Epithelial cell of proximal tubule (primary cell): ENCODE measurements at places on chromosomes 11 and 22.

DNA sequence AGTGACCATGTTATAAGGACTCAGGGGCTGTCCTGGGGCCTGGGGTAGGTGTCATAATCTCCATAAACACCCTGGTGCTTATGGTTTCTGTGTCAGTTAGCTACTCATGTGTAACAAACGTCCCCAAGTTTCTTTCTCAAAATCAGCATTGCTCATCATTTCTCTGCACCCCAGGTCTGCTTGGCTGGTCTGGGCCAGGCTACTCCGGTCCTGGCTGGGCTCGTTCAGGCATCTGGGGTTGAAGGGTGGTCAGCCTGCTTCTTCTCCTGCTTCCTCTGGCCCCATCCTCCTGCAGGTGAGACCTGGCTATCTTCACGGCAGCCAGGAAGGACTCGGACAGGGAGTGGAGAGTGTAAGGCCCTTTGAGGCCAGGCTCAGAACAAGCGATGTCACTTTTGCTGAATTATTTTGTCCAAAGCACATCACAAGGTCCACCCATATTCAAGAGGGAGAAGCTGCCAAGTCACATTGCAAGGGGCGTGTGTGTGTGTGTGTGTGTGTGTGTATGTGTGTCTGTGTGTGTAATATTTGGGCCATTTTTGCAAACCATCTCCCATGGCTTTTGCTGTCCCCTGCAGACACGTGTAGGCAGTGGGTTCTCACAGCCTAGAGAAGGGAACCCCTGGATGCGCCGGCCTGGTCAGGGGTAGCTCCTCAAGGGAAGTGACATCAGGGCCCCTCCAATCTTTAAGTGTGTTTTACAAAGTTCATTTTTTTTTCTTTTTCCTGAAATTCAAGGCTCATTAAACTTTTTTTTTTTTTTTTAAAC lies 535.8 kb downstream of the TBC1D22A start:
- no peak for DNase-seq

DNA sequence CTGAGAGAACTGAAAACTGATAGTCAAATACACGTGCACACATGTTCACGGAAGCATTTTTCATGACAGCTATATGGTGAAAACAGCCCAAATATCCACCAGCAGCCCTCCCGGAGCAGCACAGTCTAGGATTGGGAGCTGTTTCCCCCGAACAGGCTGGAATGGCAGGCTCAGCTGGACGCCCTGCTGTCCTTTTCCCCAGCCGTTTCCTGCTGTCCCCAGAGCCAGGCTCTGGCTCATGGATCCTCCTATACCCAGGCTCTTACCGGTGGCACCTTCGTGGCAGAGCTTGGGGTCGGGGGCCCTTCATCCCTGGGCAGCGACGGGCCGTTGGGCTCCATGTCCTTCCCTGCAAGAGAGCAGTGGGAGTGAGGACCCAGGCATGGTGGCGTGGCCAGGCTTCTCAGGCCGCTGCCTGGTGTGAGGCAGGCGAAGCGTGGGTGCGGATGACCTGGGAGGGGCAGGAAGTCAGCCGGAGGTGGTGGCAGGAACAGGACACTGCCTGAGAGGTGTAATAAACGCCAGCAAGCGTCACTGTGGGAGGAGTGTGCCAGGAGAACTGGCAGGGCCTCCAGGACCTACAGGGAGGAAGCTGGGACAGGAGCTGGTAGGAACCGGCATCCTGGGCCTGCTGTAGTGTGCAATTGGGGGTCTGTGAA lies 38.8 kb downstream of the OSBPL5 start:
- DNase-seq: no peak

DNA sequence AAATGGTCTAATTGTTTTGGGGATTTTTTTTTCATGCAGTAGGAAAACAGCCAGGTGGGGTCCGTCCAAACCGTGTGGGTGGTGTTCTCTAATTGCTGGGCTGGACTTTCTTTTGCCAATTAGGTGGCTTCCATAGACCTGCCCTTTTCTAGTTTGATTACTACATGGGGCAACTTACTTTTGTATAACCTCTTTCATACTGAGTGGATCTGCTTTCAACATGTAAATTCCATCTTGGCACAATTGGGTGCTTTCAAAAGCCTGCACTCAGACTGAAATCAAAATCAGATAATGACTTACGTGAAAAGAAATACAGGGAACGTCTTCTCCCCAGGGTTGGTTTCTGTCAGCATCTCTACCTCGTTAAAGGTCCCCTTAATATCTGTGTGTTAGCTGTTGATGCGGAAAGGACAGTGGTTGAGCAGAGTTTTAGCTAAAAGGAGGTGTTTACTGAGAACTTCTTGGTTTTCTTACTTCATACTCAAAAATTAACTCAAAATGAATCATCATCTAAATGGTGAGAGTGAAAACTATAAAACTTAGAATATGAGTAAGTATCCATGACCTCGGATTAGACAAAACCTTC lies 72.1 kb downstream of the BARX2 start:
- DNase-seq: no peak

GRCh38 chr11:10942620-10943019 lies 84.8 kb upstream of the ZBED5 start:
- no peak for DNase-seq

GRCh38 chr11:70049045-70049444 lies 29.1 kb upstream of the ANO1 start:
- DNase-seq: no peak

GRCh38 chr11:59158206-59159068 lies 13.5 kb upstream of the DTX4 start:
- no peak for DNase-seq

GRCh38 chr11:46277313-46277621 lies 195 bp upstream of the CREB3L1 start:
- no peak for DNase-seq

DNA sequence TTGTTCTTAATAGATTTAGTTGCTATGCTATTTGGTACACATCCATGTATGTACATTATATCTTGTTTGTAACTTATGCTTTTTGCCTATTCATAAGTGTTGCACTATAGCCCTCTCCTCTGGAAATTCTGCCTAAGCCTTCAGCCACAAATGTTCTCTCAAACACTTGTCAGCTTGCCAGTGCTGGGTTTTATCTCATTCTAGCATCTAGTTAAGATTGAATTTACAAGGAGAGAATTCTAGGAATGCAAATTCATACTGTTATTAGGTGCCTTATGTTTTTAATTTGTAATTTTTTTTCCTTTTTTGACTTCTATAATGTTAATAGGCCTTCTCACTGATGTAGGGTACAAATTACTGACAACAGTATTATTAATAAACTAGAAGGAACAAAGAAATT lies 14.6 kb upstream of the CTSC start:
- DNase-seq: no peak

DNA sequence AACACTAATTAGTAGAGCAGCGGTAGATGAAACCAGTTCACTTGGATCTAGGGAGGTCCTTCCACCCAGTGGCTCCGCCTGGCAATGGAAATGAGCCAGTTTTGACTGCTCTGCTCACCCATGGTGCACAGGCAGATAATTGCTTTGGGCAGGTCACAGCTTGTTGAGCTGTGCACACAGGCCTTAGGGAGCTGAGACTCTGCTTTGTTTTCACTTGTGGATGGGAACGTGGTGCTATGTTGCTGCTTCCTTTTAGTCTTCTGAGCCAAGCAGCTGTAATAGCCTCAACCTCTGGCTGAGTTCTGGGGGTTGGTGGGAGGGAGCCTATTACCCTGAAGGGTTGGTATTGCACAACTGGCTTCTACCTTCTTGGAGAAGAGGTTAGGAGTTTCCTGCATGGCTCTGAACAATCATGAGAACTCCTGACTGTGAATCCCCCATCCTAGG lies 262.3 kb upstream of the MTNR1B start:
- peak; percentile 1 for DNase-seq

DNA sequence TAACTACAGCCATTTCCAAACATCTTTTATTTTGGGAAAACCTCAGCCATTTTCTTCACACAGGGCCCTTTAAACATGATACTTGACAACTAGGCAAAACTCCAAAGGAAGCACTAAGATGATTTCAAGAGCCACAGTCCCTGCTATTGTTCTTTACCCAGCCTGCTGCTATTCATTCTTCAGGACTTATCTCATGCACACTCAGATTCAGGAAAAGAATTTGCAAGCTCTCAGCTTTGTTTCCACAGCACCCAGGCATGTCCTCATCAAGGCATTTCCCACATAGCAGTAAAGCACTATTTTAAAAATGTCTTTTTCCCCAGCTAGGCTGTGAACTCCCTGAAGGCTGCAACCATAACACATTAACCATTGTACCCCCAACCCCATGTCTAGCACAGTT lies 609.3 kb upstream of the CCDC90B start:
- peak; percentile 19 for DNase-seq

DNA sequence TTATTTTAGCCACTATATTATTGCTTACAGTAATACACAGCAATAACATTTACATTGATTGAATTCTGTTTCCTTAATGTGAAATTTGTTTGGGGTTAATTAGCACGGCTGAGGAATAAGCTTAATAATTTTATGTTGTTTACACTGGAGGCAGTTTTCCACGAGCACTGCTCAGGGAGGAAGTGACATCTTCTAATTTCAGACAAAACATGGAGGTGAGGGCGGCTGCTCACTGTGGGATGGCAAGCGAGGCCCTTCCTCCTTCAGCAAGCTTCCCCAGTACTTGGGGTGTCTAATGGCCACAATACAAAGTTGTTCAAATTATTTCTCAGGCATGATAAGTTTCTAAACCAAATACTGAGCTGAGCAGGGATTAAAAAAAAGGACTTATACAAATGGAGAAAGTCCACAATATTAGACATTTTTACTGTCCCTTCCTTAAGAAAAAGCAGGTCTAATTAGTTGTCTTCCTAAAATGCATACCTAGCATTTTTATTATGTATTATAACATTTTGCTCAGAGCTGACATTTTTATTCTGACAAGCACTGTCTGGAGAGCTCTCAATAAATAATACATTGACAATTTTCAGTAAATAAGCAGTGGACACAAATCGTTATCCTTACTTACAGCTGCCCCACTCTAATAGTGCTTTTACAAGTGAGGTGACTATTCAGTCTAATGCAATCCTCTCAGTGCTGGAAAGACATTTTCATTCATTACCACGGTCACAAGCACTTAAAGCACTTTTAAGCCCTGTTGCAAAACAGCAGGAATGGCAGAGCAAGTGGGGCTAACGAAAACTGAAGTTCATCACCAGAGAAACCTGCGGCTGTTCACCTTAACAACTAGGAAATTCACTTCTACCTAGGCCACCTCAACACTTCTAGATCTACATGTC lies 56.2 kb downstream of the SOX6 start:
- no peak for DNase-seq

DNA sequence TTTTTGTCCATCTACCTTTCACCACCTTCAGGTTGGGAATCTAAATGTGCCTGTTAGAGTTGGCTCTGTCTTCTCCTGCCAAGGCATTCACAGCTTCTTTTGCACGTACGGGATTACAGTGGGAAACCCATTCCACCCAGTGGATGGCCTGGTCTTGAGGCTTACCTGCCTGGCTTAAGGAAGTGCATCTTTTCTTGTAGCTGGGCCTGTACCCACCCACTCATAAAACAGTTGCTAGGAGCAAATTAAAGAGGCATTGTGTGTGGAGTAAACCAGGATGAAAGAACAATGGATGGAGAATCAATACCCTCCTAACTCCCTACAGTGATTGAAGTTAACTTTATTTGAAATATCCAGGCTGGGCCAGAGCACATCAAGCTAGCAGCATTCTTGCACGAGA lies 71.6 kb downstream of the TEAD1 start:
- DNase-seq: no peak

GRCh38 chr11:96273507-96273906 lies 69.5 kb downstream of the MAML2 start:
- no peak for DNase-seq

GRCh38 chr11:2584434-2584811 lies 115.4 kb downstream of the KCNQ1OT1 start:
- DNase-seq: no peak

DNA sequence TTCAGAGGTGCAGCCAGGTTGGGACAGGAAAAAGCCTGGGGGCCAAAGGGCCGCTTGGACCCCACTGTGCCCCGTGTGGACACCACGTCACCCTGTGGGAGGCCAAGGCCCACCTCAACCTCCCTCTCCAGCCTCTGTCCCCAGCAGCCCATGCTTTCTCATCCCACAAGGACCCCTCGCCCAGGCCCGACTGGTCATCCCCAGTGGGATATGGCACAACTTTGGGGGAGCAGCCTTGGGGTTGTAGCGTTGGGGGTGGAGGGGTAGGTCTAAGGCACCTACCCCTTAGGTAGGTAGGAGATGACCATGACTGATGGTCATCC lies 44.0 kb downstream of the IGF2 start:
- no peak for DNase-seq

DNA sequence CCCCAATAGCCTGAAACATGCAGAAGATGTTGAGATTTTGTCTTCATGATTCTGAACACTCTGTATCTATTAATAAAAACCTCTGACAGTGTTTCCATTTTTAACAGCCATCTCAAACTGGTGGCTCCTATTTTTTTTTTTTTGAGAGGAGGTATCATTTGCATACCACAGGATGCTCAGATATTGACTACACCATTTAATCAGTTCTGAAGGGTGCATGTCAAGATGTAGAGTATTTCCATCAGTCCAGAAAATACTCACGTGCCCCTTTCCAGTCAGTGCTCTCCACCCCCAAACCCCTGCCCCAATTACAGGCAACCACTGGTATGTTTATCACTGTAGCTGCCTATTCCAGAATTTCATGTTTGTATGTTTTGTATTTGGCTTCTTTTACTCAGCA lies 85.3 kb upstream of the SORL1-AS1 start:
- no peak for DNase-seq

GRCh38 chr22:24519496-24519895 lies 24.4 kb downstream of the UPB1 start:
- DNase-seq: no peak

GRCh38 chr11:134565343-134565891 lies 153.4 kb upstream of the B3GAT1 start:
- no peak for DNase-seq

DNA sequence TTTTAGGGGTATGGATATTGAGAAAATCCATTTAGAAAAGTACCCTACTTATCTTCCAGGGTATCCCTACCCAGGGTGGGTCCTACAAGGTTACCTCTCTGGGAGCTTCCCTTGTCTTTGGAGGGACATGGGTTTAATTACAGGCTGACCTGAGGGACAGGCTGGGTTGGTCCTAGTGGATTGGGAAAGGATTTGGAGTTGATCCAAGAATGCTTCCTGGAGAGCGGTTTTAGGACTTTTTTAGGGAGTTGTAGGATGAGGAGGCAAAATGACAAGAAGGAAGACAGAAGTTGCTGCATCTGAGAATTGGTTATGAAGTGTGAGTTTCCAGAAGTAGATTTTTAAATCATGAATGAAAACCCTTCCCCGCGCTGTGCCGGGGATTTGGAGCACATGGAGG lies 61.8 kb upstream of the CRTAM start:
- DNase-seq: no peak

GRCh38 chr11:3000032-3000961 lies 8.2 kb upstream of the NAP1L4 start:
- no peak for DNase-seq

DNA sequence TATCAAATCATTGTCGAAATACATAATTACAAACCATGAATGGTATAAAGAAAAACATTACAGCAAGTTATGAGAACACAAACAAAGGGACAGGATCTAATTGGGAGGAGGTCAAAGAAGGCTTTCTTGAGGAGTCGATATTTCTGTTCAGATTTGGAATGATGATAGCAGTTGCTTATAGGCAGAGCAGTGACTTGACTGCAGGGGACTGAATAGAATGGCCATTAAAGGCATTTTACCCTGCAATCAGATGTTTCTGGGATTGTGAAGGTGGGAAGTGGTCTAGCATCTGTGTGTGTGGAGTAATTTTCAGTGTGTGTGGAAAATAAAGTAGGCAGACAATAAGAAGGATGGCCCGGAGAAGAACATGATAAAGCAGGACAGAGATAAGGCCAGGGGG lies 41.0 kb downstream of the BLID start:
- DNase-seq: no peak
